Heart left ventricle (tissue), 16 donors: ENCODE measurements at places on chromosomes 11 and 22. TPM values are rescaled to one million over a fixed set of nuclear protein-coding genes. Genes with fewer than 3 reads are reported as not detected.

The MS4A6A gene
- 30.7 TPM for total RNA-seq

GRCh38 chr11:62505440-62506091, 41.0 kb downstream of the AHNAK start:
- DNase-seq: peak; percentile 46
- no peak overlapping the region for H3K27ac ChIP-seq
- H3K27me3 ChIP-seq: no peaks in the 10 kb centered on the region
- no peaks in the 10 kb centered on the region for H3K36me3 ChIP-seq
- peaks cover 86% of the 10 kb centered on the region for H3K4me1 ChIP-seq

DNA sequence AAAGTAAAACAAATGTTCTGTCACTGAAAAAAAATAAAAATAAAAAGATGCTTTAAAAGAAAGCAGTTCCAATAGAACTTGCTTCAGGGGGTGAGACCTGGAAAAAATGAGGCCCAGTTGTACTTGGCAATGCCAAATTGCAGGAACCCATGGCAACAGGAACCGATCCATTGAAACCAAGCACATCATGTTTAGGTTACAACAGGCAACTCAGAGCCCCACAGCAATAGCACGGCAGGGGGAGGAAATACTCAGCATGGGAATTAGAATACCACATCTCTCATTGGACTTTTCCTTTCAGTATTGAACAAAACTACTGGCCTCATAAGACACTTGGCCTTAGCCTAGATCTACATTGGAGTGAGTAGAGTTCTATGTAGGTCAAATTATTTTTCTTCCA, 84.3 kb downstream of the MSANTD4 start:
- H3K36me3 ChIP-seq: no peaks in the 10 kb centered on the region
- no peaks in the 10 kb centered on the region for H3K27me3 ChIP-seq
- no peaks in the 10 kb centered on the region for H3K4me1 ChIP-seq
- DNase-seq: no peak

- H3K4me3 ChIP-seq: no peak overlapping the region
- no peak for DNase-seq
- H3K27ac ChIP-seq: no peak overlapping the region
- H3K4me1 ChIP-seq: peaks cover 6% of the 10 kb centered on the region
- no peaks in the 10 kb centered on the region for H3K36me3 ChIP-seq
These were observed 465.1 kb downstream of the MN1 start for GRCh38 chr22:27336151-27337090.

GRCh38 chr11:1502954-1503707, 16.6 kb upstream of the MOB2 start:
- no peak overlapping the region for H3K4me3 ChIP-seq
- H3K27ac ChIP-seq: peak overlapping the region; percentile 42
- DNase-seq: peak; percentile 78
- H3K36me3 ChIP-seq: no peaks in the 10 kb centered on the region

DNA sequence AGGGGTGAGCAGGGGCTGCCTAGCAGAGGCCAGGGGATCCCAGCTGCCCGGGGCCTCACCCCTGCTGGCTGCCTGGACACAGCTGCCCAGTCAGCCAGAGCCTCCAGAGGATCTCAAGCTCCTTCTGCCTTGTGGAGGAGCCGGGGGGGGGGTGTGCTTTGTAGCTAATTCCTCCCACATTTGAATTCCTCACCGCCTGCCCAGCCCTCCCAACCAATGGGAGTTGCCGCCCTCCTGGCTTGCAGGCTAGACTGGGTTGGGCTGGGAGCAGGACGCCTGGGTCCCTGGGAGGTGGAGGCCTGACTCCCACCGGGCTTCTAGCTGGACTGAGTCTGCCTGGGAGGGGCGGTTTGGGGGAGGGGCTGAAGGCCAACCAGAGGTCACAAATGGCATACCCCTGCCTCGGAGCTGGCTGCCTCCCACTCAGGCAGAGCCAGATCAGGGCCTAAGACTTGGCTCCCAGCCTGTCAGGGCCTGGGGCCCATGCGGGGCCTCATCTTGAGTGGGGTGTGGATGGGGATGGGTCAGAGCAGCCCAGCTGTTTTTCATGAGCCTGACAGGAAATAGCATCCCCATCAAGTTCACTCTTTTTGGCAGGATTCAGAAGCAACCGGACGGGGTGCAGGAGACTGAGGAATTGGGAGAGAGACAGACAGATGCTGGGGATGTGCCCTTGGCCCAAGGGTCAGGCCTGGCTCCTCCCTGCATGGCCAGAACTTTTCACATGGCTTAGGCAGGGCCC, 29.2 kb upstream of the PDE2A start:
- peak overlapping the region; percentile 49 for H3K4me3 ChIP-seq
- H3K4me1 ChIP-seq: peaks cover 22% of the 10 kb centered on the region
- peaks cover 33% of the 10 kb centered on the region for H3K36me3 ChIP-seq
- peak overlapping the region; percentile 15 for H3K27ac ChIP-seq

GRCh38 chr11:127126986-127127385, 126.4 kb upstream of the KIRREL3 start:
- DNase-seq: no peak
- H3K4me1 ChIP-seq: no peaks in the 10 kb centered on the region
- no peaks in the 10 kb centered on the region for H3K36me3 ChIP-seq
- H3K4me3 ChIP-seq: no peak overlapping the region
- H3K27me3 ChIP-seq: no peaks in the 10 kb centered on the region

The C22orf42 gene
- total RNA-seq: not detected

GRCh38 chr11:1402355-1403077, 12.8 kb downstream of the BRSK2 start:
- no peak for DNase-seq
- H3K27me3 ChIP-seq: peaks cover 7% of the 10 kb centered on the region
- no peak overlapping the region for H3K4me3 ChIP-seq
- no peaks in the 10 kb centered on the region for H3K4me1 ChIP-seq

- H3K27ac ChIP-seq: no peak overlapping the region
- H3K36me3 ChIP-seq: no peaks in the 10 kb centered on the region
- H3K27me3 ChIP-seq: no peaks in the 10 kb centered on the region
- DNase-seq: no peak
- no peaks in the 10 kb centered on the region for H3K4me1 ChIP-seq
These were observed 256.2 kb upstream of the LUZP2 start for GRCh38 chr11:24240496-24241175.

GRCh38 chr11:18907391-18907790, 31.8 kb downstream of the MRGPRX1 start:
- no peaks in the 10 kb centered on the region for H3K36me3 ChIP-seq
- H3K27me3 ChIP-seq: no peaks in the 10 kb centered on the region
- DNase-seq: no peak
- no peak overlapping the region for H3K27ac ChIP-seq

- no peak overlapping the region for H3K4me3 ChIP-seq
- no peaks in the 10 kb centered on the region for H3K36me3 ChIP-seq
- H3K27ac ChIP-seq: no peak overlapping the region
- H3K27me3 ChIP-seq: no peaks in the 10 kb centered on the region
- H3K4me1 ChIP-seq: no peaks in the 10 kb centered on the region
- DNase-seq: no peak
These were observed 77.3 kb downstream of the SLC17A6 start for GRCh38 chr11:22415476-22415875.

The OR52D1 gene
- total RNA-seq: not detected

DNA sequence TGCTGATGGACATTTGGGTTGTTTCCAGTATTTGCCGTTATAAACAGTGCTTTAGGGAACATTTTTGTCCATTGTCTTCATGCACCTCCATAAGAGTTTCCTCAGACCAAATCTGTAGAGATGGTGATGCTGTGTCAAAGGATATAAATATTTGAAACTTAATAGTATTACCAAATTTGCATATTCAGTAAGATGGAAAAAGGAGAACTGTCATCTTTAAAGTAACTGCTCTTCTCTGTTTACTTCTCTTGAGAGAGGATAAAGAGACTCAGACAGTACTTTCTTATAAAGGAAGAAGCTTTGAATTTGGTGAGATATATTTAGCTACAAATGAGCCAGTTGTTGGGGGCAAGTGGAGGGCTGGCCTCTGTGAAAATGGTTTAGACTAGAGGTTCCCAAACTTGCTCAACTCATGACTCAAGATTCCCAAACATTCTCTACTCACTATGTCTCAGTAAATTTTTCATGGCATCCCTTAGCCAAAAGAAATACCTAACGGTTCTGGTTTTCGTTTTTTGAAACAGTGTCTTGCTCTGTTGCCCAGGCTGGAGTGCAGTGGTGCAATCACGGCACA, 26.2 kb downstream of the SHISA8 start:
- no peaks in the 10 kb centered on the region for H3K4me1 ChIP-seq
- no peak for DNase-seq
- H3K4me3 ChIP-seq: no peak overlapping the region
- peaks cover 96% of the 10 kb centered on the region for H3K36me3 ChIP-seq
- H3K27ac ChIP-seq: no peak overlapping the region

GRCh38 chr22:19806213-19807160, 45.9 kb downstream of the TBX1 start:
- DNase-seq: no peak
- no peaks in the 10 kb centered on the region for H3K36me3 ChIP-seq
- H3K4me3 ChIP-seq: no peak overlapping the region
- H3K27me3 ChIP-seq: no peaks in the 10 kb centered on the region

DNA sequence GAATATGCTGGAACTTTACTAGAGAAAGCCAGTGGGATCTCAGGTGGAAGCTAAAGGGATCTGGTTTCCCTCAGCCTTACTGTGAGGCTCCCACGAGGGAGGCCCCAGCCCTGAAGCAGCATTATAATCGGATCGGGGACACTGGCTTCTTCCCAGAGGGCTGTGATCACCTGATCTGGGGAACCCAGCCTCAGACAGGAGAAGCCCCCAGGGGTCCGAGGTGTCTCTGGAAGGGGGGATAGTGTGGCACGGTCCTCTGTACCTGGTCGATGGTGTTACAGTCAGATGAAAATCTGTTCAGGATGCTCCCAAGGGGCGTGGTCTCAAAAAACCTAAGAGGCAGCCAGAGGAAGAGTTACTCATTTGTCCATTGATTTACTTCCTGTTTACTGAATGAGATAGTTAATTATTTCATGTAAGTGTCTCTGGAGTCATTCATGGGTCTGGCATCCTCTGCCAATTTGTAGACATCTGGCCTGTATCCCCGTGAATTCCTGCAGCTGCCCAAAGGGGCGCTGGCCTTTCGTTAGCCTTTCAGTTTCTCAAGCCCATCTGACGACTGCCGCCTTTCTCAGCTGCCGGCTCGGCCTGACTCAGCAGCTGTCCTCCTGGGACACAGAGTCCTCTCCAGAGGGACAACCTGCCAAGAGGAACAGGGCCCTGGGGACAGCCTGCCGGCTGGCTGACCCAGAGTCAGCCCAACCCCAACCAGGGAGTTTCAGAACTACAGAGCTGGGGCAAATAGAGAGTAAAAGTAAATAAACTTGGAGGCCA, 17.0 kb upstream of the KCNJ11 start:
- no peaks in the 10 kb centered on the region for H3K36me3 ChIP-seq
- H3K27me3 ChIP-seq: no peaks in the 10 kb centered on the region
- H3K4me1 ChIP-seq: peaks cover 22% of the 10 kb centered on the region
- H3K27ac ChIP-seq: peak overlapping the region; percentile 79

GRCh38 chr11:63511048-63511748, 5.3 kb downstream of the LGALS12 start:
- no peaks in the 10 kb centered on the region for H3K36me3 ChIP-seq
- no peak overlapping the region for H3K27ac ChIP-seq
- DNase-seq: no peak
- no peaks in the 10 kb centered on the region for H3K27me3 ChIP-seq

GRCh38 chr11:36452961-36453360, 57.1 kb downstream of the TRAF6 start:
- H3K27ac ChIP-seq: no peak overlapping the region
- H3K4me3 ChIP-seq: no peak overlapping the region
- peaks cover 58% of the 10 kb centered on the region for H3K36me3 ChIP-seq

DNA sequence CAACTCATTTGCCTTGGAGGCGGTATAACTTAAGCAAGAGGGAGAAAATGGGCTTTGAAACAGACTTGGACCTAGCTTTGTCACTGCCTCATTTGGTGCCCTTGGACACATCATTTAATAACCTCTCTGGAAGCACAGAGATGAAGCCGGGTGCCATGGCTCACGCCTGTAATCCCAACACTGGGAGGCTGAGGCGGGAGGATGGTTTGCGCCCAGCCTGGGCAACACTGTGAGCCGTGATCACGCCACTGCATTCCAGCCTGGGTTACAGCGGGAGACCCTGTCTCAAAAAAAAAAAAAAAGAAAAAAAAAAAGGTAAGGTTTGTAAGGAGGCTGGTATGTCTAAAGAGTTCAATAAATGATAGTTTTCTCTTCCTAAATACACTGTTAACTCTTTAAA, 806 bp downstream of the COA4 start:
- H3K4me1 ChIP-seq: no peaks in the 10 kb centered on the region
- no peak for DNase-seq
- H3K27ac ChIP-seq: peak overlapping the region; percentile 92
- peaks cover 45% of the 10 kb centered on the region for H3K36me3 ChIP-seq
- H3K4me3 ChIP-seq: peak overlapping the region; percentile 87

DNA sequence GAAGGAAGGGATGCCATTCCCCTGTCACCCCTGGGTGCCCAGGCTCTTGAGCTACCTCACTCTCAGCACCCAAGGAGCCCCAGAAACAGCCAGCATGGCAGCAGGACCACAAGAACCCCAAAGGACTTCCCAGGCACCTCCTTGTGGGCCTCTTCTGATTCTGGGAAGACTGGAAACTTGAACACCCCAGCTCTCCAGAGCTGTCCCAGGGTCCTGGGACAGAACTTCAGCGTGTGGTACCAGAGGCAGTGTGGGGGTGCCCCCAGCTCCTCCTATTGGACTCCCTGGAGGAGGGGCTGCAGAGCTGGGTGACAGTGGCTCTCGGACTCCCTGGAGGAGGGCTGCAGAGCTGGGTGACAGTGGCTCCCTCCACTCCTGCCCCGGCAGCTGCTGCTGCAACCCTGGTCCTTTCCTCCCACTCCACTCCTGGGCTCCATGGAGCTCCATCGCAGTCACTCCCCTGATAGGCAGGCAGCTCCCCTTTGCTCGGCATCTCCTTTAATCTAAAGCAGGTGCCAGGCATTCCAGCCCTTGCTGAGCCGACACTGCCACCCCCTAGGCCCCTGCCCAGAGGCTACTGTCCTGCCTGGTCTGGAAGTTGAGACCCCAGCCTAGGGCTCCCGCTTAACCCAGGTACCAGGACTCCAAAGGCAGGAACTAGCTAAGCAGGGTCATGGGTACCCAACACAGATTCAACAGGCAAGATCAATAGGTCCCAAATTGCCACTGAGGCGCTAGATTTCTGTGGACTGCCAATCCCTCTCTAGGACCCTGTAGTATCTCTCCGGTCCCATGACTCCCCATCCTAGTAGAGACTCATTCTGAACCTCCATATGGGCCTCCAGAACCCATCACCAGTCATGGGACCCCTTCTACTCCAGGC, 2.7 kb downstream of the BCL9L start:
- H3K36me3 ChIP-seq: no peaks in the 10 kb centered on the region
- H3K27me3 ChIP-seq: no peaks in the 10 kb centered on the region
- peak overlapping the region; percentile 90 for H3K27ac ChIP-seq
- H3K4me3 ChIP-seq: peak overlapping the region; percentile 88
- peaks cover 7% of the 10 kb centered on the region for H3K4me1 ChIP-seq
- no peak for DNase-seq

The GDPD4 gene
- not detected for total RNA-seq

DNA sequence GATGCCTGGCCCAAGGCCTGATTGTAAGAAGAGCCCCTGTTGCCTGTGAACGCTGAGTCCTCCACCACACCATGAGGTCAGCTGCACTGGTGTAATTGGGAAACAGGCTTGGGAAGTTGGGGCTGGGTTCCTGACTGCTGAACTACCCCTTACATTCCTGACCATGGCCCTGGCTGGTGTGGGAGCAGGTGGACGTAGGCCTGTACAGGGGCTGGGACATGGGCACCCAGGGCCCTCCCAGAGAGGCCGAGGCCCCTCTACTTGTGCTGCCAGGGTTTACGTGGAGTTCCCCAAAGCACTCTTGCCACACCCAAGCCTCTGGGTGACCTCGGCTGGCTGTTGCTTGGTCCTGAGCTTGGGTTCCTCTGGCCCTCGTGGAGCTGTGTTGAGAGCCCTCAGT, 5.4 kb downstream of the RELT start:
- DNase-seq: no peak
- H3K27ac ChIP-seq: no peak overlapping the region
- no peaks in the 10 kb centered on the region for H3K27me3 ChIP-seq
- H3K36me3 ChIP-seq: no peaks in the 10 kb centered on the region

The C11orf87 gene
- total RNA-seq: 0.11 TPM

The OR52I1 gene
- total RNA-seq: not detected
